ENCODE measurements at places on chromosomes 7 and 10.

- DNase-seq, result no peak
Measured at GRCh38 chr10:7833210-7833609, 14.9 kb downstream of the TAF3 start.

DNA sequence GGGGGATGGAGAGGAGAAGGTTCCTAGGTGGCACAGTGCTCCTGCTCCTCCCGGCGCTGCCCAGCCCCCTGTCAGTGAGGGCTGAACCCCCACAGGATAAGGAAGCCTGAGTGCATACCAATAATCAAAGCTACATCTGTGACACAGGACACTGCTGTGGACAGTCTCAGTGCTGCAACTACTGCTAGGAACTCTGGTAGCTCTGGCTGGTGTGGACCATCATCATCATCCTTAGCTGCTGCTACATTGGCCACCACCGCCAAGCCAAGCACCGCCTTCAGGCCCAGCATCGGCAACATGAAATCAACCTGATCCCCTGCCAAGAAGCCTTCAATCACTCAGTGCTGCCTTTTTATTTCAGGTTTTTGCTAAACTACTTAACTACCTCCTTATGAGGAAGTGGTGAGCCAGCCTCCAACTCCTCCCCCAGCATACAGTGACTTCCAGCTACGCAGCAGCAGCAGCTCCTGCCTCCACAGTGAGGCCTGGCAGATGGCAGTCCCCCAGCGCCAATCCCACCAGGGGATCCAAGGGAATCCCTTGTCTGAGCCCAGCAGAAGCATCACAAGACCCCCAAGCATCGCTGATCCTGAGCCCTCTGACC lies 32.1 kb upstream of the SLC26A4 start:
- DNase-seq, result no peak

DNA sequence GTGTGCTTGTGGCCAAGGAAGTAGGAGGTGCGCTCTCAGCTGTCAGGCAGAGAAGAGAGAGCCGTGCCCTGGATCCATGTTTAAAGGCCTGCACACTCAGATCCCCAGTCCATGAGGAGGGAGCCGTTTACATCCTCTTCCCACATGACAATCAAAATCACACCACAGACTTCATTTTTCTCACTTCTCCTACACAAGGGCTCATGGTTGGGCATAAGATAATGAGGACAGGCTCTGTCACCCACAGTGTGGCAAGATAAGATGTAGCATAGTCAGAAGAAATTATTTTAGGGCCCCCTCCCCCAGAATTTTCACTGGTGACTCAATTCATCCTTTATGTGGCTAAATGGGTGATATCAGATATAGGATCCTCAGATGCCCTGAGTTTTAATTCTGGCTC lies 35.9 kb upstream of the INHBA start:
- DNase-seq, result no peak

DNA sequence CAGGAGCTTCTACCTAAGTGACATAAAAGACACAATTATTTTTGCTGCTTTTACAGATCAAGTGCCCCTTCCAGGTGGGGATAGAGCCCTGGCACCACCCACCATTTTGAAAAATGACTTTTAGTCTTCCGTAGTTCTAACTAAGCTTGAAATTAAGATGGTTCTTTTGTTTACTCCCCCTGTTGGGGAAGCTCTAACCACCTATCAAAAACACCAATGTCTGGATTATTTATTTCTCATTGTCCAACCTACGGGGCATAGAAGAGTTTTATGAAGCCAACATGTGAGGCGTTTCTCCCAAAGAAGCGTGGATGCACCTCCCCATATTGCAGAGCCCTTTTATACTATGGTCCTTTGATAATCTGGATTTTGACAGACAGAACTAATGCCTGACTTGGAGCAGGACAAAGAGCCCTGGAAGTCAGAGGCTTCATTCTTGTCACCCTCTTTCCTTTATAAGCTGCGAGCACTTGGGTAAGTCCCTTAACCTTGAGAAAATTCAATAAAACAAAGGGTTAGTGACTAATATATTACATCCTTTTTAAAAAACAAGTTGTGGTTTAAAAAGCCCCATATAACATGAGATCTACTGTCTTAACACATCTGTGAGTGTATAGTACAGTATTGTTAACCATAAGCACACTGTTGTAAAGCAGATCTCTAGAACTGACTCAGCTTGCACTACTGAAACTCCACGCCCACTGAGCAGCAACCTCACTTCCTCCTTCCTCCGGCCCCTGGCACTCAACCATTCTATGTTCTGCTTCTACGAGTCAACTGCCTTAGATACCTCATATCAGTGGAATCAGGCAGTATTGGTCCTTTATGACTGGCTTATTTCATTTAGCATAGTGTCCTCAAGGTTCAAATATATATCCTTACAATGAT lies 67.5 kb downstream of the ATXN7L1 start:
- DNase-seq, result peak; percentile 32

All from stimulated activated CD8-positive, alpha-beta memory T cell treated with anti-CD3 and anti-CD28 coated beads, Interleukin-15, amount 100 ng/mL, for 24 hours (primary cell).